ENCODE measurements at places on chromosomes 11 and 22.

DNA sequence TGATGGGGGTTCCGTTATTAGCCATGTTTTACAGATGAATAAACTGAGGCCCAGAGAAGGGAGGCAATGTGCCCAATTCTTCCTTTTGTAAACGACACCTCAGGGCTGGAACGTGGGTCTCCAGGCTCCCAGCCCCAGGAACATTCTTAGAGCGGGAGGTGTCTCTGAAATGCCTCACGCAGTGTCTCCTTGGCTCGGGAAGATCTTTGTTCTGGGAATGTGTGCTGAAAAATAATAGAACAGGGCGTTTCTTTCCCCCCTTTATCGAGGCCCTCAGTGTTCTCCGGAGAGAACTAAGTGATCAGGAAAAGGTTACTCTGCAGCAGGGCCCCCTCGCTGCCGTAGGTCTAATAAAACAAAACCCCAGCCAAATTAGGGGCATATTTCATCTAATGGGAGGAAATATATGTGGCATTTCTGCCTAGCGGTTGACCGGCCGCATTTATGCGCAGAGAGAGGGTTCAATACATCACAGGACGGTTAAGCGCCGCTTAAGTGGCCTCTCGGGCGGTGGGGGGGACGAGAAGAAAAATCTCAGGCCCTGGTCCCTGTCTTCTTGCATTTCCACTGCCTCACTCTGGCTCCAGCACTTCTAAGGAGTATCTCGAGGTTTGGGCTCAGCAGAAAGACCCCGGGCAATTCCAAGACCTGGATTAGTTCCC is 564.3 kb downstream of the MN1 start:
- DNase-seq, result no peak

DNA sequence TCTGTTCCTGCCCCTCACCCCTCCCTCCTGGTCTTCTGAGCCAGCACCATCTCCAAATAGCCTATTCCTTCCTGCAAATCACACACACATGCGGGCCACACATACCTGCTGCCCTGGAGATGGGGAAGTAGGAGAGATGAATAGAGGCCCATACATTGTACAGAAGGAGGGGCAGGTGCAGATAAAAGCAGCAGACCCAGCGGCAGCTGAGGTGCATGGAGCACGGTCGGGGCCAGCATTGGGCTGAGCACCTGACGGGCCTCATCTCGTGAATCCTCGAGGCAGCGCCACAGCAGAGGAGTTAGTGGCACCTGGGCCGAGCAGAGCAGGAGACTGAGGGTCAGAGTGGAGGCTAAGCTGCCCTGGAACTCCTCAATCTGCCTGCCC is 941.8 kb downstream of the BRD1 start:
- no peak for DNase-seq

DNA sequence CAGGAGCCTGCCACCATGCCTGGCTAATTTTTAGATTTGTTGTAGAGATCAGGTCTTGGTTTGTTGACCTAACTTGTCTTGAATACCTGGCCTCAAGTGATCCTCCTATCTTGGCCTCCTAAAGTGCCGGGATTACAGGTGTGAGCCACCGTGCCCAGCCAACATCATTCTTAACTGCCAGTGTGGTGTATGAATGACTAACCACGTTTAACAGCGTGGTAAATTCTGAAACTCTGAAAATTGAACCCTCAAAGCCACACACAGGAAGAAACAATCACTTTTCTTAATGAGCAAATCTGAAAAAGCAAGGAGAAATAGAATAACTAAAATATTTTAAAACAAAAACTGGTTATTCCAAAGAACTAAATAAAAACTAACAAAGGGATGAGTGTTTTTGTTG is 7.4 kb downstream of the TMEM9B start:
- DNase-seq, result no peak

- peak; percentile 67 for DNase-seq
Measured at GRCh38 chr11:35182317-35182939, 43.5 kb downstream of the CD44 start.

DNA sequence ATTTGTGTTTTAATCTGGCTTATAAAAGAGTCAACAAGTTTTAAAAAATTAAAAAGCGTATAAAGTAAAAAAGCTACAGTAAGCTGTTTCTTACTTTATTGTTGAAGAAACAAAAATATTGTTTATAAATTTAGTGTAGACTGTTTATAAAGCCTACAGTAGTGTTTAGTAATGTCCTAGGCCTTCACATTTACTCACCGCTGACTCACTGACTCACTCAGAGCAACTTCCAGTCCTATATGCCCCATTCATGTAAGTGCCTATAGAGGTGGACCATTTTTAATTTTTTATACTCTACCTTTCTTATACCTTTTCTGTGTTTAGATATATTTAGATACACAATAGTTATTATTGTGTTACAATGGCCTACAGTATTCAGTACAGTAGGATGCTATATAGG is 12.2 kb downstream of the MPPED2 start:
- no peak for DNase-seq

GRCh38 chr22:42084874-42085273 is 5.4 kb downstream of the SMDT1 start:
- DNase-seq, result no peak

DNA sequence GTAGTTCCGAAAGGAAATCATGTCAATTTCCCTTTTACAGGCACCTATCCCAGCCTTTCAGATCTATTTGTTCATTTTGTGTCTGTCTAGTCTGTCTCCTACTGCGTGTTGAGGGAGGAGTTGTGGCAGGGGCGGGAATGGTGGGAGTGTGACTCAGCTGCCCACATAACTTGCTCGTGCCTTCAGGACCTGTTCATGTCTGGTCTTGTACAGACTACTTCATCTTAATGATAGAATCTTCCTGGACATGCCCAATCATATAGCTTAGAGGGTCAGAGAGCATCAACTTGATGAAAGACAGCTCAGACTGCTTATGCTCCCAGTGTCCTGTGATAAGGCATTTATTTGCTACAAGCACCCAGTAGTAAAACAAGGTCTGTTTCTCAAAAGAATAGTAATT is 61.0 kb upstream of the BIRC3 start:
- DNase-seq, result no peak

- no peak for DNase-seq
Measured at GRCh38 chr11:6541356-6541755, 44.3 kb downstream of the DNHD1 start.

DNA sequence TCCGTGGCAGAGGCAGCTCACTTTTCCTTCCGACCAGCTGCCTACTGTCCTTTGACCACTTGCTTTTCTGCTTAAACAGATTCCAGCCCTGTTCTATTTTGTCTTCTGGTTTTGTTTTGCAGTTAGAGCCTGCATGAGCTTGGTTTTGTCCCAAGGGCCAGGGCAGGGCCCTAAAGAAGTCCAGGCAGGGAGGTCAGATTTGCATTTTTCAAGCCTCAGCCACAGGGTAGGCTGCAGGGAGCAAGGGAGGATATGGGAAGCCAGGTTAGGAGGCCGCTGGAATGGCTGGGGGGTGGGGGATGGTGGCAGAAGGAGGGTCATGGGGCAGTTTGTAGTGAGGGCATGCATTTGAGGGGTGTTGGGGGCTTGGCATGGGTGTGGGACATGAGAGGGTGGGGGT is 23.1 kb downstream of the FADD start:
- DNase-seq, result no peak

Data from B cell (primary cell).